ENCODE measurements at places on chromosomes 12 and 14.

- no peak for DNase-seq
These were observed 396.5 kb downstream of the FOXG1 start for GRCh38 chr14:29163109-29163508.

- no peak for DNase-seq
These were observed 376.0 kb downstream of the C12orf75 start for GRCh38 chr12:105706321-105706972.

DNA sequence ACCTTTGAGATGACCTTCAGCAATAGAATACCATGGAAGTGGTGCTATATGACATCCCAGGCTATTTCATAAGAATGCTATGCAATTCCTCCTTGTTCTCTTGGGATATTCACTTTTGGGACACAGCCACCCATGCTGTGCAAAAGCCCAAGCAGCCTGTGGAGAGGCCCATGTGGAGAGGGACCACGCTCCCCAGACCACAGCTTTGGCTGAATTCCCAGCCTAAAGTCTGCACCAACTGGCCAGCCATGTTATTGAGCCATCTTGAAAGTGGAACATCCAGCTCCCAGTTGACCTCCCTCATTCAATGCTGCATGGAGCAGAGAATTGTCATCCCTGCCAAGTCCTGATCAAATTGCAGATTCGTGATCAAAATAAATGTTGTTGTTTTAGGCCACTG, 275.1 kb downstream of the SUDS3 start:
- no peak for DNase-seq

DNA sequence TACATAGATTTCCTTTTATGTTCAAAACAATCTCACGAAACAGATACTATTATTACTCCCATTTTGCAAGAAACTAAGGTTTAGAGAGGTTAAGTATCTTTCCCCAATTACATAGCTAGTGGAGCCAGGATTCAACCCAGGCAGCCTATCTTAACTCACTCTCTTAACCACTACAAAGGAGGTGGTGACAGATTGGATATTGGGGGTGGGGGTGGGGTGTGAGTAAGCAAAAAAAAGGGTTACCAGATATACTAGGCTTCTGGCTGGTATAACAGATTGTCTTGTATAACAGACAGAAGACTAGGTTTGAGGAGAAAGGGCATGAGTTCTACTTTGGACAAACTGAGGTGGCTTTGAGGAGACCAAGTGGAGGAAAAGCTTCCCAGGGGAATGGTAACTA, 2.1 kb downstream of the GMFB start:
- no peak for DNase-seq

GRCh38 chr14:73786636-73787485, 64.8 kb upstream of the PTGR2 start:
- DNase-seq = peak; percentile 34

DNA sequence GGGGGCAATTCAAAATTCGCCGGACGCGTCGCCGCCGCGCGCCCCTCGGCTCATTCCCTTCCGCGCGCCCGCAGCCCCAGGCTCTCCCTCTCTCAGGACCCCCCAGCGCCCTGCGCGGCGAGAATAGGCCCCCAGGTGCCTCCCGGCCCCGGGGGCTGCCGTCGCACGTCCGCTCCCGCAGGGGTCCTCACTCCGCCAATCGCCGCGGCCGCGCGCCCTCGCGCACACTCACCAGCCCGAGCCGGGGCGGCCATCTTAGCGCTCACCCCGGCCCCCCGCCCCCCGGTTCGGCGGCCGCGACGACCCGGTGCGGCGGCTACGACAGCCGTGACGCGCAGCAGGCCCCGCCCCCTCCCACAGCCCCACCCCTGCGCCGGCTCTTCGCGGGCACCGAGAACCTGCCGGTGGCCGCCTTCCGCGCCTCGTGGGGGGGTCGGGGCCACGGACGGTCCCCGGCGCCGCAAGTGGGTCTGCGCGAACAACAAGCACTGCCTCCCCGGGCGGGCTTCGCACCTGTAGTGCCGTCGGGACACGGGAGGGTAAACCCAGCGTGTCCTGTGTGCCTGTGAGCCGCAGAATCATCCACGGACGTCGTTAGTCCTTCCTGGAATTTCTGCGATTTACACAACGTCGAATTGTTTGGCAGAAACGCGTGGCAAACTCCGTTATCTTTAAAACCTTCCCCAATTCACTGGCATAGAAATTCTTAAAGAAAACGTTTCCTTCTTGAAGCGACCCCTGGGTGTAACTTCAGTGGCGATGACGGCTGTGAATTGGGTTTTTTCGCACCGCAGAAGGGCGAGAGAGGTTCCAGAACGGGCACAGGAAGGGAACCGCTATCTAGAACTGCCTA, 2.5 kb downstream of the USP44 start:
- no peak for DNase-seq

DNA sequence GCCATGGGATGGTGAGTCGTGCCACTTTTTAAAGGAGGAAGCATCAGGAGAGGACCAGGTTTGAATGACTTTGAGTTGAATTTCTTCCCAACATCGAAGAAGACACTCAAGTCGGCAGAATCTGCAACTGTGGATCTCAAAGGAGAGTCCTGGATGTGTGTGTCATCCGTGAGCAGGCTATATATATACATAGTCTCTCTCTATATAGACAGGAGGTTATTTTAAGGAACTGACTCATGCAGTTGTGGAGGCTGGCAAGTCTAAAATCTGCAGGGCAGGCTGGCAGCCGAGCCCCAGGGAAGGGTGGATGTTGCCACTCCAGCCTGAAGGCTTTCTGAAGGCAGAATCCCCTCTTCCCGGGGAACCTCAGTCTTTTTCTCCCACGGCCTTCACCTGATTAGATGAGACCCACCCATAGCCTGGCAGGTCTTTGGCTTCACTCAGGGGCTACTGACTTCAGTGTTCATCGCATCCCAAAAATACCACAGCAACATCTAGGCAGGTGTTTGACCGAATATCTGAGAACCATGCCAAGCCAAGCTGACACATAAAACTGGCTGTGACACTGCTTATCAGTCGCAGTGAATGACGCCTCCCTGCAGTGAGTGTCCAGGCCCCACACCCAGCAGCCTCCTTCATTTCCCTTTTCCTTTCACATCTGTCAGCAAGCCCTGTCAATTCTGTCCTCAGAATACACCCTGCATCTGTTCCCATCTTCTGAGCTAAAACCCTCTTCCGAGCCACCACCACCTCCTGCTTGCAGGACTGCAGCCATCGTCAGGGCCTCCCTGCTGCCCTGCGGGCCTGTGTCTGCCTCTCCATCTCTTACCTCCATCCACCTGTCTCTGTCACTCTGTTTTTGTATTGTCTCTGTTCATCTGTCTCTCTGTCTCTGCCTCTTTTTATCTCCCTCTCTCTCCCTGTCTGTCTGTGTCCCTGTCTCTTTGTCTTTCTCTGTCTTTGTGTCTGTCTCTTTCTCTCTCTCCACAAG, 54.0 kb downstream of the ZNF664 start:
- peak; percentile 55 for DNase-seq

GRCh38 chr14:35384455-35385041, 20.0 kb downstream of the NFKBIA start:
- DNase-seq = no peak

GRCh38 chr14:60003991-60004390, 84.0 kb downstream of the LRRC9 start:
- DNase-seq = no peak

DNA sequence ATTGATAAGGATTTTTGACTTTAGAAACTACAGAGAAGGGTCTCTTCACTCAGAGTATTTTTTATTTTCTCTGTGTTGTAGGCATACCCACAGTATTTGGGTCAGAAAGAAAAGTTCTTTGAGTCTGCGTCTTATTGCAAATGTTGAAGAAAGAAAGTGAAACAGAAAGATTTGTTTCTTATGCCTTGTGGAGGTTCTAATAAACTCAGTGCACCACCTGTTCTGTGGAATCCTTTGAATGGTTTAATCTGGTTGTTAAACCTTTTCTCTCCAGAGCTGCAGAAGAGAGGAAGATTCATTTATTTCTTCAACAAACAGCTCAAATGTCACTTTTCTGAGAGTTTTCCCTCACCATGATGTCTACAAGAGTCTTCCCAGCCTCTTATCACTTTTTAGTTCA, 146.6 kb upstream of the PLEKHG7 start:
- no peak for DNase-seq

- DNase-seq = no peak
These were observed 261.2 kb downstream of the DPF3 start for GRCh38 chr14:72632727-72633126.

GRCh38 chr12:4440187-4440941, 5.3 kb downstream of the FGF6 start:
- no peak for DNase-seq

- peak; percentile 45 for DNase-seq
These were observed 10.3 kb downstream of the EGLN3 start for GRCh38 chr14:33940561-33941011.

DNA sequence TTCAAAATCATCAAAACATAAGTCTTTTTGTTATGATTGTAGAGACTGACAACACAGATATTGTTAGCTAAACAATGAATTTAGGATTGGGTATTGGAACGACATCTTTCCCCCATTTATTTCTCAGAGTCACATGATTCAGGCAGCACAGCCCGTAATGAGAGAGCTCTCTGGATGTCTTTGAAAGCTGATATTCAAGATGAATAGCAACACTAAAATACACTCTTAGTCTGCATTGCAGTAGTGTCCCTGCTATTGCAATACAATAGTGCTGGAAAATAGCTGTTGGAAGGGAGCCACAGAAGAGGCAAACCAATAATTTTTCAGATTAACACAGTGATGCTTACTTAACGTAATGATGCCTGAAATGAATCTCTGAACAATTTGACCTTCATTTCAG, 9.9 kb downstream of the GTSF1 start:
- DNase-seq = no peak

DNA sequence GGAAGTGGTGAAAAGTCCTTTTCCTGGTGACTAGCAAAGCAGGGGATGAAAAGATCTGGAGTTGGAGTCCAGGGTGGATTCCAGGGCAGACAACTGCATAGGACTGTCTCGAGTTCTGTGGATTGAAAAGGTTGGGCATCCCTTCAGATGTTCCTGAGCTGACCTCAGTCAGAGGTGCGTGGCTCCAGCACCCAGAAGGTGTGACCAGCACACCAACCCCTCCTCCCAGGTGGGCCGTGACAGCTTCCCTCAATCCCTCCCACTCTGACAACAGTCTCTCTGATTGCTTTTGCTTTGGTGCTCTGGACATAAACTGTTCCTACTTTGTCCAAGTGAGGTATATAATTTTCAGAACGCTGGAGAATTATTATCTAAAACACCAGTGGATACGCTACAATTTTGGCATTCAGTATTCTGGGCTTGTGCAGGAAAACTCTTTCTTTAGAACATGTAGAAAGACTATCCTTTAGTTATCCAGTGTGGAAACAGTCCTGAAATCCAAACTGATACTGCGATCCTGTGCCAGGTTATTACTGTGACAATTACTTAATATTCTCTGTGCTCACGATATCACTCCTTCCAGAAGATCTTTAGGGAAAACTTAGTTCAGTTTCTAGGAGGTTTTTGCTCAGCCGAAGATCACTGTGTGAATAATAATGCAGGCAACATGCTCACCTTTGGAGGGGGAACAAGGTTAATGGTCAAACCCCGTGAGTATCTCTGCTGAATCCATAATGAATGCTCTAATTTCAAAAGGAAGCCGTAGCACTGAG, 87.9 kb downstream of the DAD1 start:
- DNase-seq = no peak

- no peak for DNase-seq
These were observed 4.9 kb upstream of the SMAGP start for GRCh38 chr12:51275088-51275487.

- no peak for DNase-seq
These were observed 37.7 kb downstream of the ADAM21 start for GRCh38 chr14:70489579-70490200.

DNA sequence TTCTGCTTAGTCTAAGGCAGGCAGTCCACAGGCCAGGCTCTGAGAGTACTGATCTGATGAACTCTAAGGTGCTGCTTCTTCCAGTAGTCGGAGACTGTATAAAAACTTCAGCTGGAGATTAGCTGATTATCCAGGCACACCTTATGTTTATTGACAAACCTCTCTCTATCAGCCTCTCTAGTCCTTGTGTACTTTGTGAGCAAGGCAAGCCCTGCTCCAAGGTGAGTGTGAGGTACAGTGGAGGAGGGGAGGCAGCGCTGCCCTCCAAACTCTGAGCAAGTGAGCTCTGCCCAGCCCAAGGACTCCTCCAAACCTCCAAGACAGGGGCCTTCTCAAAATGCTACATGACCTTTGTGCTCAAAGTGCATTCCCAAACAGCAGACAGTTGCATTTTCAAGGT, 95.9 kb upstream of the CDKN3 start:
- DNase-seq = no peak

GRCh38 chr12:128606970-128607369, 216.8 kb downstream of the SLC15A4 start:
- no peak for DNase-seq

DNA sequence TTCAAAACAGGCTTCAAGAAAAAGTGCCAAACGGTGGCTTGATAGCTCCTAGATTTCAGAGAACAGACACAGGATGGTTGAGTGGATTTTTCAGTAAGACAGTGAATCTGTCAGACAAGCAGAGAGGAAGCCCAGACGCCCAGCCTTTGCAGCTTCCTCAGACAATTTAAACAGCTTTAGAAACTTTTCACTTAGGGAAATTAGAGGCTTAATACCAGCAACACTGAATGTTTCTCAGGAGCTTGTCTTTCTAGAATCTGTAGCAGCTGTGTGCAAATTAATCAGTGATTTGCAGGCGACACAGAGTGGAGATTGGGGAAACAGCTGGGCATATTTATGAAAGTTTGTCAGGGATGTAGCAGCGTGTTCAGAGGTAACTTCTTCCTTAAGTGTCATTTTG, 362.1 kb downstream of the GALC start:
- no peak for DNase-seq

DNA sequence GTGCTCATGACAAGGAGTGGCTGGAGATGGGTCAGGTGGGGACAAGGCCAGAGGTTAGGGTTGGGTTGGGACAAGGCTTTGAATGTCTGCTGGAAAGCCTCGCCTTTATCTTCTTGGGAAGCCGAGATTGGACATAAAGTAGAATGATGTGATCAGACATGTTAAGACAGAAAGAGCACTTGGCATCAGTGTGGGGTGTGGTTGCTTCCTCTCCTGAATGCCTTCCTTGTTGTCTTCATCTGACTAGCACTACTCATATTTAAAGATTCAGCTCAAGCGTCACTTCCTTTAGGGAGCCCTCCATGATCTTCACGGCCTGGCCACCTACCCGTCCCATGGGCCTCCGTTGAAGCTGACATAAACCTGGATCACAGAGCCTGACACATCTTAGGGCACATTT, 14.8 kb upstream of the C12orf75 start:
- no peak for DNase-seq

GRCh38 chr14:81831128-81831820, 297.6 kb upstream of the SEL1L start:
- DNase-seq = no peak

- DNase-seq = no peak
These were observed 1.3 kb upstream of the NCOR2 start for GRCh38 chr12:124568431-124569374.

GRCh38 chr12:94909663-94910062, 93.8 kb downstream of the NDUFA12 start:
- DNase-seq = no peak

- DNase-seq = no peak
These were observed 50.7 kb upstream of the C12orf71 start for GRCh38 chr12:27133022-27133590.

Measured in hematopoietic multipotent progenitor cell treated with erythropoietin and hydrocortisone succinate and interleukin-3 and kit ligand, for 17 days (in vitro differentiated cells).